C1 segment of cervical spinal cord (tissue), 14 donors: ENCODE measurements at places on chromosomes 6 and 20.

GRCh38 chr20:57711311-57711712 lies 1.5 kb upstream of the PMEPA1 start:
- no peak for DNase-seq

- no peak for DNase-seq
Measured at GRCh38 chr20:25397821-25398220, 7.2 kb upstream of the ABHD12 start.

DNA sequence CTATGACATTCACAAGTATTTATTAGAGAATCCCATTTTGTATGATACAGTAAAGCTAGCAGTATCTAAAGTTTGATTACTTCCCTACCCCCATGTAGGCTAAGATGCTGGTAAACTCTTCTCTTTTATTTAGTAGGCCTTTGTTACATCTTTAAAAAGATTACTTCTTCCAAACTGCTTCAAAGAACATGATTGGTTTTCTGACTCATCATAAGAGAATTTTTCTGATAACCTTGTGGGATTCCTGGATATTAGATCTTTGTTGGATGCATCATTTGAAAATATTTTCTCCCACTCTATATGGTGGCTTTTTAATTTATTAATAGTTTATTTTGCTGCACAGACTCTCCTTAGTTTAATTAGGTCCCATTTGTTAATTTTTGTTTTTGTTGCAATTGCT lies 898.3 kb upstream of the ADGRB3 start:
- DNase-seq = no peak

GRCh38 chr6:122511193-122511924 lies 39.8 kb upstream of the SERINC1 start:
- DNase-seq = no peak

- no peak for DNase-seq
Measured at GRCh38 chr6:91087908-91088307, 501.0 kb upstream of the MAP3K7 start.

- DNase-seq = no peak
Measured at GRCh38 chr6:14107711-14108494, 9.7 kb upstream of the CD83 start.

- DNase-seq = no peak
Measured at GRCh38 chr20:10658051-10658823, 15.6 kb downstream of the JAG1 start.

GRCh38 chr6:97110626-97111025 lies 172.4 kb downstream of the MMS22L start:
- DNase-seq = no peak

- DNase-seq = no peak
Measured at GRCh38 chr20:54131675-54132611, 41.8 kb downstream of the CYP24A1 start.

DNA sequence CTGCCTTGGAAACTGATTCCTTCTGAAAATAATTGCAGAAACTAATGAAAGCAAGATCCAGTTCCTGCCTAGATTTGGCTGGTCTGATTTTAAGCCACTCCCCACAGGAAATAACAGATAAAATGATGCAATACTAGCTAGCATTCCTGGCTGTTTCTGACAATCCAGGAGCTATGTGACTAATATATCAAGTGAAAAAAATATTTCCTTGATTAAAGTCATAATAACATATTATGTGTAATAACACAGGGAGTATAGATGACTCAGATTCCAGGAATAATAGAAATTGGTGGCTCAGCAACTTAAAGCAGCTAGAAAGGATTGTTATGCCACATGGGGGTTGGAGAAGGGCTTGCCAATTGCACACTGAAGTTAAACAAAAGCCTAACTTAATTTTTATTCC lies 182.7 kb upstream of the SALL4 start:
- DNase-seq = no peak

GRCh38 chr20:50281831-50282591 lies 91.4 kb downstream of the CEBPB start:
- no peak for DNase-seq

- DNase-seq = no peak
Measured at GRCh38 chr6:57040011-57040410, 6.5 kb upstream of the KIAA1586 start.

GRCh38 chr6:122140031-122140430 lies 259.4 kb upstream of the HSF2 start:
- DNase-seq = no peak

DNA sequence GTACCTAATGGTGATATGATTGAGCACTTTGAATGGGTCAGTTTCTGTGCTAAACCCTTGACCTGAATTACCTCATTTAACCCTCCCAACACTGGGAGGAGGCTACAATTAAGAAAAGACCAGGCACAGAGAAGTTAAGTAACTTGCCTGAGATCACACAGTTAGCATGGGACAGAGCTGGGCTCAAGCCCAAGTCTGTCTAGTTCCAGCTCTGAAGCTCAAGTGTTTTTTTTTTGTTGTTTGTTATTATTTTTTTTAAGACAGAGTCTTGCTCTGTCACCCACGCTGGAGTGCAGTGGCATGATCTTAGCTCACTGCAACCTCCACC lies 4.0 kb downstream of the FAM83D start:
- DNase-seq = no peak

DNA sequence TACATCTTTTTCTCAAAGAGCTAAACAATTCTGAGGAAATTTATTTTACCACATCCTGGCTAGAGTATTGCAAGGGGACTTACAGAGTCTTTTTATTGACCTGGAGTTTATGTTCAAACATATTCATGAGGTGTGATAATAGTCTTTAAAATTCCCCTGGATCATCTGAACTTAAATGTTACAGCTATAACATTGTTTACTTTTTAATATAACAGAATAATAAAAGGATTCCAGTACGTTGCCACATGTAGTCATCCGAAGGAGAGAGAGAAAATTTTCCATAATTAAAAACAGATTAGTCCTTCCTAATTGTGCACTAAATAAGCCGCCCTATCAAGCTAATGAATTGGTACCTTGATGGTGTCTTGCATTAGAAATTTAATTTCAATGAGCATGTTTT lies 765.4 kb upstream of the MAP3K7 start:
- DNase-seq = no peak
